Karpas-422 (cell line): ENCODE measurements at places on chromosomes 6 and 20. TPM values are rescaled to one million over a fixed set of nuclear protein-coding genes. Genes with fewer than 3 reads are reported as not detected.

Gene KCNK5
- not detected in 2 replicates for total RNA-seq

DNA sequence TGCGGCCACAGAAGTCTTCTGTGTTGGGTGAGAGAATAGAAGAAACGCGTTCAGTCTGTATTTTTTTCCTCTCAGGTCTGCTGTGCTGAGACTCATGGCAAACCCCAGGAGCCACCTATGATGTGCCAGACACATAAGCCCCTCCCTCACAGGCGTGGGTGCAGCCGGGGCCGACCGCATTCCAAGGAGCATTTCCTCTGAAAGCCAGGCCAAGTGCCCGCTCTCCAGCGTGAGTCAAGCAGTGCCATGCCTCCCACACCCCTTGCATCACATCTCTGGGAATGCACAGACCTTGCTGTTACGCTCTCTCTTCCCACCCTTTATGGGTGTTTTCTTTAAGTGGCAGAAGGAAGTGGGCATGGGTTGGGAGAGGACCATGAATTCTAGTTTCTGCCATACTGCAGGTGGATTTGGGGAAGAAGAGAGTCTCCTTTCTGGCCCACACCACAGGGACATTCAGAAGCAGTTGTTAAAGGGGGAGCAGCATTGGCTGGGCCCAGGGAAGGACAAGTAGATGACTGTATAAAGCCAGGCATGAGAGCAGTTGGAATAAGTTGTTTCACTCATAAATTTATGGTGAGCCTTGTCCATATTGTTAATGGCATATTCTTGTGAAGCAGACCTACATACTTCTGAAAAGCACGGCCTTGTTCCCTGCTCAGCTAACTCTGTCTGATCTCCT lies 37.1 kb upstream of the TFAP2A start:
- no peak for DNase-seq

DNA sequence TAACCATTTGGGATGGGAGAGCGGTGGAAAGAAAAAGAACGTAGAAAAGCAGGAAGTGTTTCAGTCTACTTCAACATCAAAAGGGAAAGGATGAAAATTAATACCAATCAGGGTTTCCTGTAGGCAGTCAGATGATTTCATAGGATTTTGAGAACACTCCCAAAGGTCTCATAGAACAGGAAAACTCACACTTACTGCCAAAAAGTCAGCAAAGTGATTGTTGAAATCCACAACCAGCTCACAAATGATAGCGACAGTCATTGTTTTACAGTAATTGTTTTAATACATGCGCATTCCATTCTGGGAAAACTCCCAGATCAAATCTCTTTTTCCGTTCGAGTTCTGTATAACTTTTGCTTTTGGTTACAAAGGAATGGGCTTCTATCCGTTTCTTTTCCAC lies 5.3 kb upstream of the CNKSR3 start:
- no peak for DNase-seq

Gene OPN5
- total RNA-seq: not detected in 2 replicates

DNA sequence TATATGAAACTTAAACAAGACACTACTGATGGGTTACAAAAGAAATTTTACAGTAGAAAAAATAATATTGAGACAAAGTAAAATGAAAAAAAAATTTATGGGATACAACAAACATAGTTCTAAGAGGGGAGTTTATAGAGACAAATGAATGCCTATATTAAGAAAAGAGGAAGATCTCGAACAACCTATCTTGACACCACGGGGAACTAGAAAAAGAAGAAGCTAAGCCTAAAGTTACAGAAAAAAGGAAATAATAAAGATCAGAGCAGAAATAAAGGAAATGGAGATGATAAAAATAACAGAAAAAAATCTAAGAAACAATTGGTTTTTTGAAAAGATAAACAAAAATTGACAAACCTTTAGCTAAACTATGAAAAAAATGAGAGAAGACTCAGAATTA lies 9.1 kb upstream of the ECHDC1 start:
- DNase-seq: peak; percentile 58

Gene KIAA0408
- 0.22 TPM in 1 of 2 replicates, not detected in the other for total RNA-seq

Gene FAM209B
- 0.60 TPM in 1 of 2 replicates, not detected in the other for total RNA-seq

Gene SYCP2L
- 0.11 TPM in 1 of 2 replicates, not detected in the other for total RNA-seq

Gene NKX2-4
- not detected in 2 replicates for total RNA-seq

DNA sequence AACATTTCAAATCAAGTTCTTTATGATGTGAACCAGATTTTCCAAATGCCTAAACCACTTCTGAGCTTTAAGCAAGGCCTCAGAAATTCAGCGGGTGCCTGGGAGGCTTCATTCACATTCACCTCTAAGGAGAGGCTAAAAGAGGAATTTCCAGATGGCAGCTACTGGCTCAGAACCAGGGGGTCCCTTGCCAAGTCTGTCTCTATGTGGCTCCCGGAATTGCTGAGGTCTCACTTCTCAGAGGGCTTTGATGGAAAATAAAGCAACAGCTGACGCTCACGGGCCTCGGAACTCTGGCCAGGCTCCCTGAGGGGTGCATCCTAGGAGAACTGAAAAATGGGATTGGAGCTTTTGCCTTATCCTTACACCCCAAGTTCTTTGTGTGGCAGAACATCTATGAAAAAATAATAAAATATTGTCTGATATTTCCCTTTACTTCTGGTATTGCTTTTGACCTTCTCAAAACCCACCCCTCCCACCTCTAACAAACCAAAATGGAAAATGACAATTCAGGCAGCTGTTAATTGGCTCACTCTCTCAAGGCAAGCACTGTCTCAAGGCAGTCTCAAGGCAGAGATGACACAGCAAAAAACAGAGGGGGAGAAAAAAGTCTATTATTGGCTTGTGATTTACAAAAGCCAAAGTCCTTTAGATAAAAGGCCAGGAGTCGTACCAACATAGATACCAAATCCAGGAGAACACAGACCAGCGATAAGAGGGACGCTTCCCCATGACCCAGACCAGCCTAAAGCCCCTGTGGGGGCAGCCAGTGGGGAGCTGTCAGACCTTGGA lies 21.8 kb upstream of the LRRN4 start:
- DNase-seq: no peak

Gene HUS1B
- total RNA-seq: 0.30 and 2.2 TPM in 2 replicates

GRCh38 chr20:38148328-38149102 lies 16.6 kb downstream of the TGM2 start:
- no peak for DNase-seq

- DNase-seq: no peak
Measured at GRCh38 chr6:149233056-149233715, 84.3 kb upstream of the TAB2 start.

GRCh38 chr6:166112580-166112979 lies 55.1 kb downstream of the TBXT start:
- DNase-seq: no peak

DNA sequence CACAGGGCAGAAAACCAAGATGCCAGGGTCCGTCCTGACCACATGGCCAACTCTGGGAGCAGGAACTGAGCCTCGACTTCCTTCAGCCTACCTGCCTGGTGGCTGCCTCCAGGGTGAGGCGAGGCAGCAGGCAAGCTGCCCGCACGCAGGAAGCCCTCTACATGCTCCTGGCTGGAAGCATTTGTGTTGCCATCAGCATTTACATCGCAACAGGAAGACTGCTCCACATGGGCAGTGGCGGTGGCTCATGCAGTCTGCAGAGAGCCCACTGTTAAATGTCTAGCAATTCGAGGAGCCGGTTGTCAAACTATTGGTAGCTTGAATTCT lies 233.8 kb downstream of the SYNDIG1 start:
- no peak for DNase-seq

GRCh38 chr20:10802236-10802635 lies 128.4 kb upstream of the JAG1 start:
- no peak for DNase-seq

- no peak for DNase-seq
Measured at GRCh38 chr20:14830466-14830865, 493.1 kb upstream of the FLRT3 start.

GRCh38 chr20:415820-416322 lies 7.8 kb downstream of the RBCK1 start:
- DNase-seq: no peak

- DNase-seq: no peak
Measured at GRCh38 chr20:51036226-51036625, 13.3 kb upstream of the KCNG1 start.

DNA sequence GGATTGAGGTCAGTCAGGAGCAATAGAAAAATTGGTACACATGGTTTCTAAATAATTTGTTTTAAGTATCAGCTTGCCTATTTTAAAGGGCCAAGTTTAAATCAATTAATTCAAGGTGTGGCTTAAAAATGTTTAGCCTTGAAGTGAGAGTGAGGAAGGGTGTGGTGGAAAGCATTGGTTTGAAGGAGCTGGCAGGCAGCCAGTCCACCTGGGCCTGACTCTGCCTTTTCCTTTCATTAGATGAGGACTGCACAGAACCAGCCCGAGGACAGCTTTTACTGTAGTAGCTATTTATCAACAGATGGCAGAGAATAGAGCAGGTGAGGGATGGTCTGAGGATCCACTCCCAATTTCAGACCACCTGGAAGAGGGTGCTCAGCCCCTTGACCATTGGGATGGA lies 42.4 kb downstream of the DHX35 start:
- DNase-seq: no peak

DNA sequence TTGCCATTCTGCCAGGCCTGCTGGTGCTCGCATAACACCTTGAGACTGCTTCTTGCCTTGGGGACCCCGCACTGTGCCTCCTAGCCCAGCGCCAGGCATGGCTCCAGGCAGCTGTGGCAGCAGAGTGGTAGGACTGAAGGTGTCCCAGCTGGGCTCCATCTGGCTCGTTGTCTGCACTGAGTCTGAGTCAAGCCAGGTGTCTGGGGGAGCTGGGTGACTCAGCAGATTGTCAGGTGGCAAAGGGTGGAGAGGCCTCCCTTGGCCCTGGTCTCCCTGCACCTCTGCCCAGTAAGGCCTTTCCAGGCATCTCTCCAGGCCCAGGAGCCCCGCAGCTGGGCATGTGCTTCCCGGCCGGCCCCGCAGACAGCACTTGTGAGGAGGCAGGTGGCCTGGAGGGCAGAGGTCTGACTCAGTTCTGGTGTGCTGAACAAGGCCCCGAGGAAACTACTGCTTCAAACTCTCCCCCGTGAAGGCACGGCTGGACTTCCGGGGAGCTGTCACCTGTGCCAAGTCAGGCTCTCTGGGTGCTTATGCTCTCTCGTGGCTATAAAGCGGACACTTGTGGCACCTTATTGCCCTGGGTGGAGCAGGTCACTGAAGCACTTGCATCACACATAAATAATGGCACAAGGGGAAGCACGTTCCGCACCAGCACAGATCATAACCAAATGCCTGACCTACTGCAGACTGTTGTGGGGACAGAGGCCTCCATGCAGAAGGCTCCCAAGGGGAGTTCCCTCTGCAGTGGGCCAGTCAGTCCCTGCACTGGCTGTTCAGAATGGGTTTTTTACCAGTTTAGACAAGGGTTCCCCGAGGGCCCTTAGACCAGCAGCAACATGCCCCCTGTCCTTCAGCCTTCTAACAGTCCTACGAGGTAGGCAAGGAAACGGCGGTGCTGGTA lies 27.5 kb downstream of the FOXC1 start:
- peak; percentile 63 for DNase-seq

GRCh38 chr6:137217801-137218472 lies 1.2 kb downstream of the IFNGR1 start:
- peak; percentile 73 for DNase-seq

Gene TGM3
- total RNA-seq: not detected in 2 replicates

- peak; percentile 91 for DNase-seq
Measured at GRCh38 chr20:35992713-35993335, 24.4 kb downstream of the CNBD2 start.

DNA sequence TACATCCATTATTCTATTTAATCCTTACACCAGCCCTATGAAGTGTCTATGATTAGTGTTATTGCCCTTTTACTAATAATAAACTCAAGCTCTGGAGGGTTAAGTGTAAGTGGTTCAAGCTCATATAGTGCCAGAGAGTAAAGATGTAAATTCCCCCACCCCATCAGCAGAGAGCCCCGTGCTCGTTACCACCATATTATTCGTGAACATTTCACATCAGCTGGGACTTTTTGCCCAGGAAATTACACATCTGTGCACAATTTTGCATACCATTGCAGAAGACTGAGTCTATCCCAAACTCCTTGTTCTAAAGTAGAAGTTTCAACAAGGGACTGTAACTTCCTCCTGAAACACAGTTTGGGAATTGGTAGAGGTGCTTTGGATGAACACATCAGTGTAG lies 220.1 kb downstream of the BCAS1 start:
- no peak for DNase-seq

DNA sequence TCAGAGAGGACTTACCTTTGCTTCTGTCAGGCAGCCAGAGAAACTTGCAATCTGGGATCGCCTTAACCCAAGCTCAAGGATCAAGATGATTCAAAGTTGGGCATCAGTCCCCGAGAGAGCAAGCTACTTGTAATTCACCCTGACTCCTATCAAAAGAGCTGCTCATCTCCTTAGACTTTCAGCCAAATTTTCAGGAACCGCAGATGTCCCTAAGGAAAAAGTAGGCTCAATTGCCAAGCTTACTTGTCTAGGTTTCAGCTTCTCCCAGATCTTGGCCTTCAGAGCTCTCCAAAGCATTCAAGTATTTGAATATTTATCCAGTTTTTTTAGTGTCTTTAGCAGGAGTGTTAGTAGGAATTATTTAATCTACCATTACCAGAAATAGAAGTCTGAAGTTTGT lies 434.1 kb upstream of the MMS22L start:
- DNase-seq: no peak

Gene SOX12
- 8.3 and 18.0 TPM in 2 replicates for total RNA-seq

DNA sequence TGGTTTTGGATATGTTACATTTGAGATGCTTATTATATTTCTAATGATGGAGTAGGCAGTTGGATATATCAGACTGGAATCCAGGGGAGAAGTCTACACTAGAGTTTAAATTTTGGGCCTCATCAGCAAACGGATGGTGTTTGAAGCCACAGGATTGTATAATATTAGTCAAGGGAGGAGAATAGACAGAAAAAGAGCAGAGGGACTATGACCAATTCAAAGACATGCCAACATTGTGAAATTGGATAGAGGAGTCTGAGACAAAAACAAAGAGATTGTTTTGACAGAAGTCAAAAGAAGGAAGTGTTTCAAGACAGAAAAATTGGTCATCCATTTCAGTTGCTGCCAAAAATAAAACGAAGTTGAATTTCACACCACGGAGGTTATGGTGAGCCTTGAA lies 66.5 kb downstream of the NOX3 start:
- no peak for DNase-seq

- DNase-seq: no peak
Measured at GRCh38 chr6:126696921-126697693, 357.2 kb downstream of the CENPW start.

DNA sequence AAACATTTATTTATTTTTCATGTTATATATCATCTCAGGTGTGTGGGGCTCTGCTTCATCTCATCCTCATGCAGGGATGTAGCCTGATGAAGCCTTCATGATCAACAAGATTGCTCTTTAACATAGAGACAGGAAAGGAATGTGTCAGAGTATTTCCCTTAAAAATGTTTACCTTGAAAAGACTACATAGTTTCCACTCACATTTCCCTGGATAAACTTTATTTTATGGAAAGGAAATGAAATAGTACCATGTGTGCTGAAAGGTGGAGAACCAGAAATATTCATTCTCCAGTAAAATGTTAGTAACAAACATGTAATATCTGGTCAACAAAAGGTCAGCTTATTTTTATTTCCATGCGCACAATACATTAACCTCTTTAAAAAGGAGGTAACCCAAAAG lies 155.8 kb downstream of the GRM1 start:
- no peak for DNase-seq

GRCh38 chr6:126107475-126108166 lies 121.3 kb downstream of the TRMT11 start:
- no peak for DNase-seq
